GM23248 (cell line): ENCODE measurements at places on chromosomes 7 and 10. TPM values are rescaled to one million over a fixed set of nuclear protein-coding genes. Genes with fewer than 3 reads are reported as not detected.

- DNase-seq = no peak
Measured at GRCh38 chr7:110142939-110143526, 947.9 kb upstream of the LRRN3 start.

The FOXP2 gene
- 1.9 and 2.3 TPM in 2 replicates for polyA plus RNA-seq

- DNase-seq = no peak
Measured at GRCh38 chr7:6917258-6917657, 91.2 kb upstream of the CCZ1B start.

The SFXN4 gene
- polyA plus RNA-seq = 17.4 and 17.6 TPM in 2 replicates

The NXPH1 gene
- not detected in 2 replicates for polyA plus RNA-seq

DNA sequence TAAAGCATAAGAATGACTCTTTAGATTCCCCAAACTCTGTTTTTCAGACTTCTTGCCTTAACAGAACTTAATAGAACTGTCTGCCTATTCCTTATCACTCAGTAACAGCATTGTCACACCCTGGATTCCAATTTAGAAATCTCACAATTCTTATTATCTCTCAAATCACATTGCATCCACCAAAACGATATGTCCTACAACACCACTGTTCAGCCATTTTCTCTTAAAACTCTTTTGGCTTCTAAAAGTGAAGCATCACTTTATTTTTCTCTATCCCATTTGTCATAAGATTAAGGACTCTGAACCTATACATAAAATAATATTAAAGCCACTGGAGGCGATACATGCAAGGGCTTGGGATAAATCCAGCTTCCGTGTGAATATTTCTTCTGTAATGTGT lies 1.2 kb upstream of the CPED1 start:
- no peak for DNase-seq

The LOXL4 gene
- polyA plus RNA-seq = 319 and 320 TPM in 2 replicates

The UCN3 gene
- not detected in 2 replicates for polyA plus RNA-seq

The LRRC61 gene
- not detected in 2 replicates for polyA plus RNA-seq

The OR6B1 gene
- not detected in 2 replicates for polyA plus RNA-seq

DNA sequence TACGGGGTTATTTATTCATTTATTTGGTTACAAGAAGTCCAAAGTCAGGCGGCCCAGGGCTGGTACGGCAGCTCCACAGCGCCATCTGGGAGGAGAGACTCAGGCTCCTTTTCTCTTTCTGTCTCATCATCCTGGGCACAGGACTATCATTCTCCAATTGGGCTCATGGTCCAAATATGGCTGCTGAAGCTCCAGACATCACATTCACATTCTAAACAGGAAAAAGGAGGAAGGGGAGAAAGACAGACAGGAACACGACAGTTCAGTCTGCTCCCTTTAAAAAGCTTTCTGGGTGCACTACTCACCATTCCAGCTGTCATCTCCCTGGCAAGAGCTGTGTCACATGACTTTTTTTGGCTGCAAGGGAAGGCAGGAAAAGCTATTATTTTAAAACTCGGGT lies 74.4 kb upstream of the PDZD8 start:
- peak; percentile 40 for DNase-seq

GRCh38 chr10:52499281-52499680 lies 185.2 kb downstream of the DKK1 start:
- no peak for DNase-seq

- DNase-seq = no peak
Measured at GRCh38 chr10:13658264-13658663, 71.5 kb downstream of the PRPF18 start.

DNA sequence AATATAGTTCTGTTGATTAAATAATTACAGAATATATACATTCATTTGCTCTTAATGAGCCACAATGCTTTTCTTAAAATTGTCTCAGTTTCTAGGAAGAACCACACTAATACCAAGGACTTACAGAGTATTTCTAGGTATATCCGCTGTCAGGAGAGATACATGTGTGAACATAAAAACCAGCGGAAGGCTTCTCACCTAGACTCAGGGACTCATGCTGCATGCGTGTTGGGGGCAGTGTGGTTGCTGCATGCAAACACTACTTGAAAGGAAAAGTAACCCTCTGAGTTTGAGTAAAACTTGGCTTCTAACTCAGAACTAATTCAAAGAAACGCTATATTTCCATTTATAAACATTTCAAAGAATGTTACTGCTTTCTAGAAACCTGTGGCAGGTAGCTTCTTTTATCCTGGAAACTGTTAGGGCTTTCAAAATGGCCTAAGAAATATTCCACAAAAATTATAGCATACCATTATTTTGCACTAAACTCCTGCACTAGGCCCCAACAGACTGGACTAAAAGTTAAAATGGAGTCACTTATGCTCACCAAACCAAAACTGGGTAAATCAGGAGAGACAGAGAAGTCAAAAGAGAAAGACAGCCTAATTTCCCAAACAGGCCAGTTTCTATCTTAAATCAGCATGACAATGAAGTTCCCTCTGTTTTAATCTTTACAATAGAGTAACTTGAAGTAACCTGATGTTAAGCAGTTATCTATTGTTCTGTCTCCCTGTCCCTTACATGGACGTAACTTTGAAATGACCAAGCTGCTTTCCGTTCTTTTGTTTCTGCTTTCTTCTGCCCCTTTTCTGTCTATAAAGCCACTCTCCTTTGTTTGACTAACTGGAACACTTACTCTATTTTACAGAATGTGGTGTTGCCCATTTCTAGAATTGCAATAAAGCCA lies 95.2 kb upstream of the FAM133B start:
- no peak for DNase-seq

DNA sequence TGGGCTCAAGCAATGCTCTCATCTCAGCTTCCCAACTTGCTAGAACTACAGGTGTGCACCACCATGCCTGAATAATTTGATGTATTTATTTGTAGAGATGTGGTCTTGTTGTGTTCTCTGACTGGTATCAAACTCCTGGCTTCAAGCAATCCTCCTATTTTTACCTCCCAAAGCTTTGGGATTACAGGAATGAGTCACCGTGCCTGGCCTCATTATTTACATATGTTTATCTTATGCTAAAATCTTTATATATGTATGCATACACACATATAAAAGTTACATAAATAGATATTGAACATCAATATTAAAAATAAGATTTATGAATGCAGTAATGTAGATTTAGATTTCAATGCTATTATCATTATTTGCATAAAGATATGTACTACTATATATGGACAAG lies 1634.5 kb upstream of the LRRTM3 start:
- DNase-seq = no peak

DNA sequence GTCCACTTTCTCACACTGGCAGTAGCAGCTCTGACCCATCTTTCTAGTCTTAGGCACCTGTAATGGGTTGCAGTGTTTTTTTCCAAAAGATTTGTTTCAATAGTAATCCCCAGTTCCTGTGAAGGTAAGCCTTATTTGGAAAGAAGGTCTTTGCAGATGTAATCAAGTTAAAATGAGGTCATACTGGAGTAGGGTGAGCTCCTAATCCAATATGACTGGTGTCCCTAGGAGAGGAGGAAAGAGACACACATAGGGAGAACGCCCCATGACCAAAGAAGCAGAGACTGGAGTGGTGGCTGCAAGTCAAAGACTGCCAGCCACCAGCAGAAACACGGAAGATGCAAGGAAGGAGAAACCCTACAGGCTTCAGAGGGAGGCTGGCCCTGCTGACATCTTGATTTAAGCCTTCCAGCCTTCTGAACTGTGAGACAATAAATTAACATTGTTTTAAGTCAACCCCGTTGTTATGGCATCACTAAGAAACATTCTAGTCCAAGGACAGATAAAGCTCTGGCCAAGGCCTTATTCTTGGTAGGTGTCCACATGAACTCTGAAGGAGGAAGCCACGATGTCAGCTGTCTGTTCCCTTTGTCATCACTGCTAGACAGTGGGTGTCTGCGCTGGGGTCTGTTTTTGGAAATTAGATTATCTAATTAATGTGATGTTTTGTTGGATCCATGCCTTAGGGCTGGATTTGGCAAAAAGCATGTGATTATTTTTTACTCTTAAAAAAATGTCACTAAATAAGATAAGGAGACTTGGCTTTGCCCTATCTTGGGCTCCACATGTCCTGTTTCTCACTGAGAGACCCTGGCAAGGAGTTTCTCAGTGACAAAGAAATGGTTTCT lies 214.9 kb downstream of the KCNMA1 start:
- no peak for DNase-seq

The MNX1 gene
- polyA plus RNA-seq = not detected in 2 replicates

The TRIM50 gene
- polyA plus RNA-seq = not detected in 2 replicates

- DNase-seq = no peak
Measured at GRCh38 chr7:150337179-150337578, 4.2 kb downstream of the RARRES2 start.

The CRHR2 gene
- 0.05 TPM in 1 of 2 replicates, not detected in the other for polyA plus RNA-seq

DNA sequence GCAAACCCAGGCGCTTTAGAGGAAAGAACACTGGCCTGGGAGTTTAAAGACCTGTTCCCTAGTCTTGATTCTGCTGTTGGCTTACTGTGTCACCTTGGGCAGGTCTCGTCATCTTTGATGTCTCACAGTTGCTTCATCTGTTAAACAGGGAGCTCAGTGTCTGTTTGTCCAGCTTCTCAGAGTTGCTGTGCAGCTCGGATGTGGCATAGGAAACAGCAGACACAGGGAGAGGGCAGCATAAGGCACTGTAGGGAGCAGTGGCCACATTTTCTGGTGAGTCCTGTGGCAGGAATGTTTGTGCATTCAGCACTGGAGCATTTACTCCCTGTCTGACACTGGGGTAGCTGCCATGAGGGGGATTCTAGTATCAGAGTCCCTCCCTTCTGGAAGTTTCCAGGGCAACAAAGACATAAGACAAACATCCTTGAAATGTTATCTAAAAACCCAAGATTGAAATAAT lies 2.0 kb downstream of the REPIN1 start:
- peak; percentile 71 for DNase-seq

- peak; percentile 87 for DNase-seq
Measured at GRCh38 chr7:158695726-158696452, 8.7 kb downstream of the NCAPG2 start.

DNA sequence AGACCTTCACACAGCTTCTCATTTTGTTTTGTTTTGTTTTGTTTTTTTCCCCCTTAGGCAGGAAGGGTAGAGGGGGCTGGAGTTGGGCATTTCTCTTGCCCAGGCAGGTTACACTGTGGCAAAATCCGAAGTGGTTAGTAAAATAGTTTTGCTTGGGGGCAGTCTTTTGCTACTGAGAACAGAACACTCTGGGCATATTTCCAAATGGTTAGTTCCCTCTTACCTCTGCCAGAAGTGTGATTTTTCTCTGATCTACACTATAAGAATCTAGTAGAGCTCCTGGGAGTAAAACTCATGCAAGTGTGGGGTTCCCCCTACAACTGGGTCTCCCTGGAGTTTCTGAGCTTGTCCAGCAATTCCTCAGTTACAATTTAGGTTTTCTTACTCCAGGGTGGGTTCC lies 61.7 kb downstream of the NPS start:
- no peak for DNase-seq

GRCh38 chr7:155469-155900 lies 36.9 kb upstream of the FAM20C start:
- DNase-seq = peak; percentile 44

The PKD2L1 gene
- not detected in 2 replicates for polyA plus RNA-seq

- DNase-seq = peak; percentile 73
Measured at GRCh38 chr10:62071846-62072281, 170.4 kb downstream of the ARID5B start.

The TACC2 gene
- polyA plus RNA-seq = 14.9 and 16.7 TPM in 2 replicates

DNA sequence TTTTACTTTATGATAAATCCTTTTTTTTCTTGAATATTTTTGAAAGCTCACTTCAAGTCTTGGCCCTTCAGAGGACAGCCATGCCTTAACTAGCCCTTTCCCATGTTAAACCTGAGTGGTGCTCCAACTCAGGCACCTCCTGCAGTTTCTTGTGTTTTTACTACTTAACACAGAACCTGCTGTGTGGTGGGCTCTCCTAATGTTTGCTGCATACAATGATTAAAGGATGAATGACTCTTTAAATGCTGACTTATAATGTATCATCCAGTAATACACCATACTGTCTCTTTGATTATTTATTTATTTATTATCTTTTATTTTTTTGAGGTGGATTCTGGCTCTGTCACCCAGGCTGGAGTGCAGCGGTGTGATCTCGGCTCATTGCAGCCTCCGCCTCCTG lies 179.4 kb downstream of the SEMA3E start:
- peak; percentile 10 for DNase-seq

DNA sequence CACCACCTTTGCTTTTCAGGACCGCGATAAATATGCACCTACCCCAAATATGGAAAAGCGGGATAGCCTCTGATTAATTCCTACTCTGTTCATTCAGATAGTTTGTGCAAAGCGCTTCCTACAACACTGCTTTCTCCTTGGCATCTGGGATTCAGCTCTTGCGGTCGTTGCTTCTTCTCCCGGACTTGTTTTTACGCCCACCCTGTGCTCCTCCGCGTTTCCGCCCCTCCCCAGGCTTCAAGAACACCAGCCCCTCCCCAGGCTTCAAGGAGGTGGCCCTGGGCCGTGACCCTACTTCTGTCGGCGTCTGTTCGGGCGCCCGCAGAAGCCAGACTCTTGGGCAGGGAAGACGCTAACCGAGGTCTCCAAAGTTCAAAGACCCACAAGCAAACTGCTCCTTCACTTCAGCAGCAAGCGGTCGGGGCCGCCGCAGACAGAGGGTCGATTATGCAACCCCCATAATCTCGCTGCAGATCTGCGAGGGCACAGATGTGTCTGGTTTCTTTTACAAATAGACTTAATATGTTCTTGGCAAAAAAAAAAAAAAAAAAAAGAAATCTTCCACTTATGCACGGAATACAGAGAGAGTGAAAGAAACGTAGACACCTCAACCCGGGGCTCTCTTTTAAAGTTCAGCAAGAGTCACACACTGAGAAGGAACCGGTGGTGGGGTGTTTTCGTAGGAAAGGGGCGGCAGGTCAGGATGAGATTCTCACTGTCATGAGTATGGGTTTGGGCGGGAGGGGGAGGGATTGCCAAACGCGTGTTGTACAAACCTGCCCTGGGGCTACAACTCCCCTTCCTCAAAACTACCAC lies 1.9 kb downstream of the DLX5 start:
- DNase-seq = no peak

DNA sequence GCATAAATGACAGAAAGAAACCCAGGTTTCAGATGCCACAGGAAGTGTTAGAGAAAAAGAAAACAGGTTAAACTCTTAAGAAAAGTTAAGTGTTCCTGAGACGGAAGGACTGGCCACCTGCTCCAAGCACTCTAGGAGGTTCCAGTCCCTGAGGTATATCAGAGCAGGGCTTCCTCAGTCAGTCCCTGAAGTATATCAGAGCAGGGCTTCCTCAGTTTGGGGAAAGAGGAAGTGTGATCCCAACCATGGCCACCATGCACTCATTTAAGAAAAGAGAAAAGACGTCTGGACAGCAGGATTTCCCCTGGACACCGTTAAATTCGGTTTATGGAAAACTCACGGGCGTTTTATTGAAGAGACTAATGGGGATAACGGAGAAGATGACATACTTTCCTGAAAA lies 133.4 kb upstream of the PFKP start:
- no peak for DNase-seq

The NUTM2A gene
- polyA plus RNA-seq = not detected in 2 replicates

- no peak for DNase-seq
Measured at GRCh38 chr7:8284606-8285005, 22.6 kb upstream of the ICA1 start.

- DNase-seq = no peak
Measured at GRCh38 chr10:17019696-17020095, 109.9 kb downstream of the CUBN start.

- no peak for DNase-seq
Measured at GRCh38 chr7:75928568-75928914, 13.6 kb downstream of the POR start.
